ENCODE measurements at places on chromosomes 4 and X.
A peak's percentile ranks its signal among the peaks of the same experiment; 100 is the strongest.

GRCh38 chr4:184275766-184276165 is 58.1 kb upstream of the ENPP6 start:
- no peak for DNase-seq

DNA sequence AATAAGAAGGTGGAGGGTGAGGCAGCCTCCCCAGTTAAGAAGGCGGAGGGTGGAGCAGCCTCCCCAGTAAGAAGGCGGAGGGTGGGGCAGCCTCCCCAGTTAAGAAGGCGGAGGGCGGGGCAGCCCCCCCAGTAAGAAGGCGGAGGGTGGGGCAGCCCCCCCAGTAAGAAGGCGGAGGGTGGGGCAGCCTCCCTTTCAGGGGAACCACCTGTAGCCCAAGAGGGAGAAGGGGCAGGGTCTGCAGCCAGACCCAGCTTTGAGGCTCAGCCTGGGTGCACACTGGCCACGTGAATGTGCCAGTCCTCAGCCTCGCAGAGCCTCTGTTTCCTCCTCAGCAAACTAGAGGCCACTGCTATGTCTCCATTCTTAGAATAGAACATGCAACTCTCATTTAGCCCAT is 52.6 kb downstream of the HMX1 start:
- peak; percentile 1 for DNase-seq

DNA sequence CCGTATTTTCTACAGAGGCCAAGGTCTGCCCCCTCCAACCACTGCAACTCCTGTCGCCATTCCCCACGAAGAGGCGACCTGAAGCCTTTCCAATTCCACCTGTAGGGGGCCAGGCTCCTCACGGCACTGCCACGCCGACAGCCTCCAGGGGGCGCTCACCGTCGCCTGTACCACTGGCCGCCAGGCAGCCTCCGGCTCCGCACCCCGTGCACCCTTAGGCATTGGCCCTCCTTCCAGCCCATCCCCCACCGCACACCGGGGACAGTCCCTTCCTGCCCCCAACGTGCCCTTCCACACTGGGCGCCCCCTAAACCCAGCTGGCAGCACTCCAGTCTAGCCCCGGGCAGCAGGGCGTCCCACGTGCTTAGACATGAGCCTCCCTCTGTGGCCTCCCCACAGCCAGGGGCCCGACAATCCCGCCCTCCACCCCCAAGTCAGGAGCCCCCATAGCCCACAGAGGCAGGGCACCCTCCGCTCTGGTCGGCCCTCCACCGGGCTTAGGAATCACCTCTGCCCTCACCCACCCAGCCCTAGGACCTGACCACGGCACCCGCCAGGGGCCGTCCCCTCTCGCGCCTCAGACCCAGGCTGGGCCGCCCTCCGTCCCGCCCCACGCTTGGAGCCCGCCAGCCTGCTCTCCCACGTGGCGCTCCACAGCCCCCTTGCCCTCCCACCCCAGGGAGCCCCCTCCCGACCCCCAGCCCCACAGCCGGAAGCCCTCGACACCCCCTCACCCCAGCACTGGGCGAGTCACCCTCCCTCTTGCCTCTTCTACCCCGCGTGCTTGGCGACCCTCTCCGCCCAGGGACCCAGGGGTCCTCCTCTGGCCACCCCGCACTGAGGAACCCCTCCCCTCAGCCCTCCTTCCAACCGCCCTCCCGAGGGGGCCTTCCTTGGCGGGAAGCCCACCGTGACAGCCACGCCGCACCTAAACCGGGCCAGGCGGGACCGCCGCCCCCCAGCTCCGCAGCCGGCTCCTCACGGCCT is 711 bp downstream of the PNMA6E start:
- DNase-seq: peak; percentile 86

- no peak for DNase-seq
Measured at GRCh38 chr4:46674326-46674725, 234.7 kb downstream of the COX7B2 start.

- no peak for DNase-seq
Measured at GRCh38 chrX:109795682-109796081, 62.6 kb upstream of the ACSL4 start.

DNA sequence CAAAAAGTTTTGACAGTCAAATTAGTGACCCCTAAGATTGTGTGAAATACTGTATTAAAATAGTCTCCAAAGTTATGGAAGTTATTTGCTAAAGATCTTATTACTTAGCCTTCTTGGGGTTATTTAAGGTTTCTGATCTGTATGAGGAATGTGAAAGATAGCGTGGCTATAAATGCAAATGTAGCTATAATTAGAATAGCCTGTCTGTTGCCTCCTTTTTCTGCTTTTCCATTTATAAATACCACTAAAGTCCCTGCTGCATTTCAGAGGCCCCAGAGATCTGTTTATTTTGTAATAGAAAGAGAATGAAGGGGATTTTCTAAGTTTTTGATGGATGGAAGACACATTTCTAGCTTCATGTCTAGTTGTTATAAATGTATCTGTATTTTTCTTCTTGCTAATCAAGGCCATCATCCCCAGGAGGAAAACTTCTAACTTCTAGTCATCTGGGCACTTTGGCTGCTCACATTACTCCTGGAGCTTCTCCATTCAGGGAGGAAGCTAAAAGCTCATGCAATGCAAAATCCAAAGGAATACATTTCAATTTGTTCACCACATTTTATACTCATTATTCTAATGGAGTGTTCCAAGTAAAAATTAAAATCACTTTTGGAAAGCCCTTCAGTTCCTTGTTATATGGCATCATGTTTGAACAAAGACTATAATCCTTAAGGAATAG is 73.9 kb downstream of the INTS12 start:
- no peak for DNase-seq

DNA sequence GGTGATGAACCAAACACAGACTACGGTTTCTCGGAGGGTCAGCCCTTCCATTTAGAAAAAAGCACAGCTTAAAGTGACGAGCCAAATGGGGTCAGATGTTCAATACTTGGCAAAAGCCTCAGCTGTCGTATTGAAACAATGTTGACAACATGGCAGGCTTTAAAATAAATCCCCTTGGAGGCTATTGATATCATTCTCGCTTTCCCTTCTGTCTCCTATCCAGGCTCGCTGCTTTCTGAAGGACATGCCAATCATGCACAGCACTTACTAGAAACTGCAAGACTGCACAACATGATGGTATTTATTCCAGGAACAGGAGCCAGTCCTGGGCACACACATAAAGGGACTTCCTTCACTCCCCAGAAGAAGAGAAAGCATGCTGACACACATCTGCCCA is 137.9 kb downstream of the SLC7A11 start:
- DNase-seq: no peak

DNA sequence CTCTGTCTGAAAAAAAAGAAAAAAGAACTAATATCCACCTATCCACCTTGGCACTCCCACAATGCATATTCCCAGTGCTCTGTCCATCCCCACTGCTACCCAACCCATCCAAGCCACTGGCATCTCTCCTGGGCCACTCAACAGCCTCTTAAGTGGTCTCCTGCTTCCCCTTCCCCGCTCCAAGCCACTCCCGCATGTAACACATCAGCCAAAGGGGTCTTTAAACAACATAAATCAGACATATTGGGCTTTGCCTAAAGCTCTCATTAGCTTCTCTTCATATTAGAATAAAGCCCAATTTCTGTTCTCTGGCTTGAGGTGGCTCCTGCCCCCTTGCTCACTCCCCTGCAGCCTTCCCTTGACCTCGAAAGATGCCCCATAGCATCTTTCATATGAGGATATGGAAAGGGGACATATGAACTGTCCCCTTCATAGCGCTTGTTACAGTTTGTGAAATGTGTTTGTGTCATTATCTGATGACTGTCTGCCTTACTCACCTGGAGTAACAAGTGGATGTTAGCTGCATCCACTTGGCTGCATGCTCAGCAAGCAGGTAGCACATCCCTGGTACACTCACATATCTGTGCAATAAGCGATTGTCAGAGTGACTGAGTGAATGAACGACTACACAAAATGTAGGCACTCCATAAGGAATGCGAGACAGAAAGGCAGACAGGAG is 3.1 kb downstream of the BLOC1S4 start:
- no peak for DNase-seq

DNA sequence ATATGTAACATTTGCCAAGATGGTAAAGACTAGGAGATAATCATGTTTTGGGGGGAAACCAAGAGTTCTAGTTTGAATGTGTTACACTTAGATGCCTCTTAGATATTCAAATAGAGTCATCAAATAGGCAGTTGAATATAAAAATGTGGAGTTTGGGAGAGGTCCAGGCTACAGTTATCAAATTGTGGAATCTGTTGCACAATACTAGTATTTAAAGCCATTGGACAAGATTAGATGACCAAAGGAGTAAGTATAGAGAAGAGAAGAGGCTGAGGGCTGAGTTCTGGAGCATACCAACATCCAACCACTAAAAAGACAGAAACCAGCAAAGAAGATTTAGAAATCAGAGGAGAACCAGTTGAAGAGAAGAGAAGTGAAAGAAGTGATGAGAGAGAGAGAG is 72.7 kb downstream of the NAA11 start:
- no peak for DNase-seq

DNA sequence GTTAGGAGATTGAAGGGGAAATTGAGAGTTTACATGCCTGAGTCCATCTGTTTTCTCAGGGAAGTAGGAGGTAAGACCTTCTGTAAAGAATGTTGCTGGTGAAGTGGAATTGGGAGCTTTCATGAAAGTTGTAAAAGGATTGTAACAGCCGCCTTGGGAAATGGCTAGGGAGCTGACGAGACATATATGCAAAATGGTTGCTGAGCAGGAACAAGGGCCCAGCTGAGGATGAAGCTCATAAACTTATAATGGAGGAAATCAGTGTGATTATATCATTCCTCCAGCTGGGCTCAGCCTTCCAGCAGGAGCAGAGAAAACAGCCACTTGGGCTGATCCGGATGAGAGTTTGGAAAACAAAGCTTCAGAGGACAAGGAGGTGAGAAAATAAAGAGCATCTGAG is 208.7 kb downstream of the MAPK10 start:
- no peak for DNase-seq

DNA sequence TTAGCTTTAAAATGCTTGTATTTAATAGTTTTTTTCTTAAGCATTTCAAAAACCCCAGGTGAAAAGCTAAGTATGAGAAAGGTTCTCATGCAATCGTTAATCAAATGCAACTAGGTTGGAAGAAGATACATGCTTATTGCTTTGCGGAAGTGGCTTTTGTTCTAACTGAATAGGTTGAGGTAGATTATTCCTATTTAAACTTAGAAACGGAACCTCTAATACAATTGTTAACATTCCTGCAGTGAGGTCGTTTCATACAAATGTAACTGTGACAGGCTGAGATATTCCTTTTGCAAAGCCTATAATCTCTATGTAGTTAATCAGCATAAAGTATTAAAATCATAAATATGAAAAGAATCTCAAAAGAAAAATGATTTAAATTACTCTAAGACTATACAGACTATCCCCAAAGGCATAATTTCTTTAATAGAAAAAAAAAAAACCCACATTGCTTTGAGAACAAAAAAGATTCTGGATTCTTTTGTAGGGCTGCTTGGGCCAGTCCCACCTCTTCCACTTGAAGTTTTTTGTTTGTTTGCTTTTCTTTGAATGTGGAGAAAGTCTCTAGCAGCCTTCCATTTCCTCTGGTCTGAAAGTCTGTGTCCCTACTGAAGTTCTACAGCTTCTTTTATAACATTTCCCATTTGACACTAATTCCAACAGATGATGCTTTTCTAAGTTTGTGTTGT is 25.6 kb upstream of the SORBS2 start:
- DNase-seq: no peak

GRCh38 chr4:4426511-4427120 is 39.7 kb downstream of the NSG1 start:
- peak; percentile 7 for DNase-seq

DNA sequence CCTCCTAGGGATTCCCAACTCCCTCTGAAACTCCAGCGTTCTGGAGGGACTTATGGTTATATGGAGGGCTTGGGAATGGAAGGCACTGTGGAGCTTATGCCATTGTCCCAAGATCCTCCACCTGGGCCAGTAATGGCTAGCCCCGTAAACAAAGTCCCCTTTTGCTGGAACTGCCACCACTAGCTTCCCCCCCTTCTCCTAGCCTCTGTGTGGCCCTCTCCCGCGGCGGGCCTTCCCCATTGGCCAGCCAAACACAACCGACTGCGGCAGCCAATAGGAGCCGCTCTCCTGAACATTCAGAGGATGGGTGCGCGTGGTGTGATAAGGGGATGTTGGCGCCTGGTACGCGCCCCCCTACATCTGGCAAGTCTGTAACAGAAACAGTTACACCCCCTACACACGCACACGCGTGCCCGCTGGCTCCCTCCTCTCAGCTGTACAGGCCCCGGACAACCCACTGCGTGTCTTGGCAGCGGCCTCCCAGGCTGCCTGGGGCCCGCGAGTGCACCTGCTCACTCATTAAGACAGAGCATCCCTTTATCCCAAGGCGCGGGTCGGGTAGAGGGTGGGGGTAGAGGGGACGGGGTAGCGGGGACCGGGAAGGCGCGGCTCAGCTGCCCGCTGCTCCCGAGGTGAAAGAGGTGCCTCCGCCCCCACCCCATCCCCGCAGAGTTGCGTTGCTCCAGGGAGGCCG is 863 bp upstream of the RAB33A start:
- peak; percentile 83 for DNase-seq

- no peak for DNase-seq
Measured at GRCh38 chr4:123599061-123599919, 202.7 kb downstream of the SPRY1 start.

DNA sequence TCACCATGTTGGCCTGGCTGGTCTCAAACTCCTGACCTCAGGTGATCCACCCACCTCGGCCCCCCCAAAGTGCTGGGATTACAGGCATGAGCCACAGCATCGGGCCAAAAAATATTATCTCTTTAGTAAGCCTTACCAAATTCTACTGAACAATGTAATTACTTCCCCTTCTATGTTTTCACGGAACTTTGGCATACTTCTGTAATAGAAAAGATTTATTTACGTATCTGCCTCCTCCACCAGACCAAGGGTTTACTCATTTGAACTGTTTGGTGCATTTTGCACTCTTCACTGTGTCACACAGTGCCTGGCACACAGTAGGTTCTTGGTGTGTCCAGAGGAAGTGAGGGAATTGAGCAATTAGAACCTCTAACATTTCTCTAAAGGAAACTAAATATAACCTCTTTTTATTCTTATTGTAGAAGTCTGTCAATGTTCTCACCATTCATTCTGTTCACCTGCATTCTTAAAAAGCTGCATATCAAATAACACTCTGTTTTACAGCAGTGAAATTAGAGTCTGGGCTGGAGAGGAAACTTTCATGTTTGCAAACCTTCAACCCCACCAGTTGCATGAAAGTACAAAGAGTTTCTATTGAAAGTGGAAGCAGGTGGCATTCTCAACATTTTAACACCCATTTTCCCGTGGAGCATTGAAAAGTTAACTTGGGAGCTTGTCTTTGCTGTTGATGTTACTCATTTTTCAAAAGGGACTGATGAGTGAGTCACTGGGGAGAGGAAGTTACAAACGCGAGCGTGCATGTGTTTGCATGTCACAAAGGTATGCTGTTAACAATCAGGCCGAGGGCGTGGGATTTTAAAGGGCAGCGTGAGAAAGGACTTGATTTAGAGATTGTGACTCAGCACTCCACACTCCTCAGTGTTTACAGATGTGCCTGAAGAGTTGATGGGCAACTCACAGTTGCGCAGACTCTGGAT is 314.1 kb downstream of the STK32B start:
- DNase-seq: no peak

GRCh38 chr4:144267084-144267483 is 126.6 kb upstream of the GYPA start:
- DNase-seq: no peak

GRCh38 chr4:79552311-79552710 is 144.3 kb upstream of the GK2 start:
- no peak for DNase-seq

All from D341Med (cell line).